ENCODE measurements at places on chromosomes 13 and 19.

- DNase-seq: no peak
These were observed 6.6 kb downstream of the PEPD start for GRCh38 chr19:33514885-33515551.

DNA sequence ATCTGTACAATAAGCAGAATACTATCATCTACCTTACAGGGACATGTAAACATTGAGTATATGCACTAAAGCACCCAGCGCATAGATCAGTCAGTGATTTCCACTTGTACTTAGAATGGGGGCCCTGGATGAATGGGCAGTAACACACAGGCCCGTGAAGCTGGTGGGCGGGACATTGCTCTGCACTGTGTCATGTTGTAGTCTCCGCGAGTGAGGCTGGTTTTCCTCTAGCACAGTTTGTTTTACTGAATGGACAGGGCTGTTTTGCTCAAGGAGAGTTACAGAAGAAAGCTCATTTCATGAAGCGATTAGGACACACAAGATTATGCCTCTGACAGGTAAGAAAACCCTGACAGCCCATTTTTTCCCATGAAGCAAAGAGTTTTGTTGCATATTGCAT is 86.4 kb upstream of the SOX21 start:
- DNase-seq: no peak

- DNase-seq: no peak
These were observed 1.3 kb upstream of the SHKBP1 start for GRCh38 chr19:40575326-40575725.

GRCh38 chr13:105441051-105441750 is 1094.3 kb downstream of the EFNB2 start:
- DNase-seq: no peak

GRCh38 chr19:18649371-18650020 is 12.7 kb downstream of the KLHL26 start:
- DNase-seq: no peak

DNA sequence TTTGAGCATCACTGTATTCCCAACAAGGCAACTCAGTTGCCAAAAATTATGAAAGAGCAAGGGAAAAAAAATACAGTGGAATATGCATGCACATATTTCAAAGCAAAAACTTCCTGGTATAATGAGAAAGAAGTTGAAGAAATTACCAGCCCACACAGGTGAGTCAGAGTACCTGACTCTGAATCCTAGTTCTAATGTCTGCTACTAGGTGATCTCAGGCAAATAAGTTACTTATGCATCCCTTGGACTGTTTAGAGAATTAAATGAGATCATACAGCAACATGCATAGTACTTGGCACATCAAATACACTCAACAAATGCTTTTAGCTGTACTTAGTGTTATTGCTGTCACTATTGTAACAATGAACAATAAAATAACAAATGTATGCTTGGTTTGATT is 144.9 kb downstream of the MIPEP start:
- DNase-seq: no peak

DNA sequence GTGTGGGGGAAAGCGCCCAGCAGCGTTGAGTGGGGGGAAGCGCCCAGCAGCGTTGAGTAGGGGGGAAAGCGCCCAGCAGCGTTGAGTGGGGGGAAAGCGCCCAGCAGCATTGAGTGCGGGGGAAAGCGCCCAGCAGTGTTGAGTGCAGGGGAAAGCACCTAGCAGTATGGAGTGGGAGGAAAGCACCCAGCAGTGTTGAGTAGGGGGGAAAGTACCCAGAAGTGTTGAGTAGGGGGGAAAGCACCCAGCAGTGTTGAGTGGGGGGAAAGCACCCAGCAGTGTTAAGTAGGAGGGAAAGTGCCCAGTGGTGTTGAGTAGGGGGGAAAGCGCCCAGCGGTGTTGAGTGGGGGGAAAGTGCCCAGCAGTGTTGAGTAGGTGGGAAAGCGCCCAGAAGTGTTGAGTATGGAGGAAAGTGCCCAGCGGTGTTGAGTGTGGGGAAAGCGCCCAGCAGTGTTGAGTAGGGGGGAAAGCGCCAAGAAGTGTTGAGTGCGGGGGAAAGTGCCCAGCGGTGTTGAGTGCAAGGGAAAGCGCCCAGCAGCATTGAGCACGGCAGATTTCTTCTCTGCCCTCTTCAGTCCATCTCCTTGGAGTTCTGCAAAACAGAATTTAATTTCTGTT is 138.4 kb downstream of the ATP11A start:
- no peak for DNase-seq

- no peak for DNase-seq
These were observed 617 bp upstream of the IQCN start for GRCh38 chr19:18274781-18275356.

- peak; percentile 40 for DNase-seq
These were observed 4.7 kb downstream of the SERTAD1 start for GRCh38 chr19:40420766-40421765.

DNA sequence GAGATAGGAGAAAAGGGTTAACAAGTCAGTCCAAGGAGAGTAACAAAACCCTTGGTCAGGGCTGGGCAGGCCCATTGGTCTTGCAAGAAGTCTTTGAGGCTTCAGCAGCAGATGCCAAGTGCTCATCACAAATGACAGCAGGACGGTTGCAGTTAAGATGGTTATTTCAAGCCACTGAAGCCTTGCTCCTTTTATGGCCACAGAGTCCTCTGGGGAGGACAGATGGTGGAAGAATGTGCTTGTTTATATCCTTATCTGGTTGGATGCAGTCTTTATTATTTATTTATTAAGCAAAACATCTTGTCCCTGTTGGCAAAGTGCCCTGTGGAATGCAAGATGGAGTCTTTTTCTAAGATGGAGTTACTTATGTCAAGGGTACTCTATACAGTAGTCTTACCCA is 19.2 kb upstream of the ZNF331 start:
- no peak for DNase-seq

- DNase-seq: no peak
These were observed 118.1 kb downstream of the STARD13 start for GRCh38 chr13:33167491-33167890.

GRCh38 chr13:101140936-101141335 is 275.4 kb downstream of the NALCN start:
- no peak for DNase-seq

DNA sequence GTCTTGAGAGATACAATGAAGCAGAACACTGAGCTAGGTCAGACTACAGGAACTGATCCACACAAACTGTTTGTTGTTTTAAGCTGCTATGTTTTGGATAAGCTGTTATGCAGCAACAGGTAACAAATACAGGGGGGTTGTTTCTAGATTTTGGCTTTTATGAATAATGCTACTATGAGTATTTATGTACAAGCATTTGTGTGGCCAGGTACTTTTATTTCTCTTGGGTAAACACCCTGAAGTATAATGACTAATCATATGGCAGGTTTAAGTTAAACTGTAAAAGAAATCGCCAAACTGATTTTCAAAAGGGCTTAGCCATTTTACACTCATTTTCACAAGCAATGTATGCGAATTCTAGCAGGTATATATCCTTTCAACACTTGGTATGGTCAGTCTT is 166.0 kb downstream of the DNAJC3 start:
- DNase-seq: no peak

GRCh38 chr19:40078377-40078776 is 12.4 kb downstream of the ZNF780A start:
- no peak for DNase-seq

GRCh38 chr13:31807090-31807541 is 67.8 kb downstream of the RXFP2 start:
- peak; percentile 2 for DNase-seq

DNA sequence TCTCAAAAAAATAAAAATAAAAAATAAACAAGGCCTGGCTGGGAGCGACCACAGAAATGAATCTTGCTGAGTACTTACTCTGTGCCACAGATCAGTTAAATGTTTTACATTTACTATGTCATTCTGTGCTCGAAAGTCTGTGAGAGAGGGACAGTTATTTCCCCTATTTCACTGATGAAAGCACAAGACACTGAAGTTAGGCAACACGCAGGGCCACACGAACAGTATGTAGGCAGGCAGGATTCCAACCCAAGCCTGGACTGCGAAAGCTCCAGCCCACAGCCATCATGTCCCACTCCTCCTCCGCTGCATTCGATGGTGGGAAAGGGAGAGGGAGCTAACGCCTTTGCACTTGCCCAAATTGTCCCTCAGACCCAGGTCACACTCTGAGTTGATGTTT is 34.2 kb downstream of the RUBCNL start:
- no peak for DNase-seq

DNA sequence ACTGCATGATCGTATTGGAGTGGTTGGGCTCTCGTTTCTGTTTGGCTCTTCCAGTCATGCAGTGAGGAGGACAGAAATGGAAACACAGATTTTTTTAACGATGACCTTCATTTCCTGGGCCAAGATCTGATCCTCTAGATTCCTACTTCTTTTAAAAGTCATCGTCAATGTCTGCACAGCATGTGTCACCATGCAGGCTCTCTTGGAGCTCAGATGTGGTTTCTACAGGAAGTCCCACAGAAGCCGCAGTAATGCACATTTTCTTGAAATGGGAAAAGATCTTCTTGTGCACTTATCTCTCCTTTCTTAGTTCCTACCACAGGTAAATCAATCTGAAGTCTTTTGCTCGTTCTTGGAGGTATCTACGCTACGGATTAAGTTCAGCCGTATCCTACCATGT is 626.9 kb downstream of the EFNB2 start:
- no peak for DNase-seq

- no peak for DNase-seq
These were observed 27.5 kb upstream of the UBE2L5 start for GRCh38 chr13:30394751-30395191.

- no peak for DNase-seq
These were observed 68.8 kb downstream of the COL4A1 start for GRCh38 chr13:110237875-110238817.

DNA sequence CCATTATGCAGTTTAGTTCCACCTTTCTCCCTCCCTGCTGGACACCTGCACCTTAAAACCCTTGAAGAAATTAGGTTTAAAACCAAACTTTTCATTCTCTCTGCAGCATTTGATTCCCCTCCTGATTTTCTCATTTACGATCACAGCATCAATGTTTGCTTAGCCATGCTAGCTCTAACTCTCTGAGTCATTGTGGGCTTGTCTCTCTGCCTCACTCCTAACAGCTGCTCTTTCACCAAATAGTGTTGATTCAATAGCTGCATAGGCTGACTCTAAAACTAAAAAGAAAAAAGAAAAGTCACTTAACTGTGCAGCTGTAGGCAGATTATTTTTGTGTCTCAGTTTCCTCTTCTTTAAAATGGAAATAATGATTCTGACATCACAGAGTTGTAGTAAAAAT is 1124.9 kb downstream of the DIAPH3 start:
- no peak for DNase-seq

DNA sequence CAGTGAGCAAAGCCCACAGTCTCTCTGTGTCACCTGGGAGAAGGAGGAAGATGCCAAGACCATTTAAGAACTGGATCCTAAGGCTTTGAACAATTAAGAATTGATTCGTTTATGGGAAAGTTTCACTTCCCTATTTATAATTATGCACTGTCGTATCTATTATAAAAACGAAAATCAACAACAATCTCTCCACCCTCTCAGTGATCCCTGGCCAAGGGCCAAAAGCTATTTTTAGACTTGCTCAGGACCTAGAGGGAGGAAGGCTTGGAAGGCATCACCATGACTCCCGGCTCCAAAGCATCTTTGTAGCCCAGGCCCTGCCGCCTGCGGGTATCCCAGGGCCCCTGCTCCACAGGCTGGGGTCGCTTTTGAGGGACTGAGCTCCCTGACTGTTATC is 1.3 kb downstream of the RHPN2 start:
- DNase-seq: no peak

GRCh38 chr13:61774903-61775302 is 359.3 kb upstream of the PCDH20 start:
- DNase-seq: no peak

- no peak for DNase-seq
These were observed 12.6 kb downstream of the ATP11A start for GRCh38 chr13:112702341-112702985.
